Thoracic aorta (tissue), 2 donors: ENCODE measurements at places on chromosomes 5 and 9. TPM values are rescaled to one million over a fixed set of nuclear protein-coding genes. Genes with fewer than 3 reads are reported as not detected.

PKD2L2 gene
- not detected for total RNA-seq

THBS4 gene
- total RNA-seq, result 13.5 TPM

TRIM36 gene
- total RNA-seq, result 4.6 TPM

DIAPH1 gene
- total RNA-seq, result 93.1 TPM

ACTBL2 gene
- not detected for total RNA-seq

GRCh38 chr5:115419846-115420585 is 123.6 kb upstream of the CCDC112 start:
- no peak for DNase-seq

DNA sequence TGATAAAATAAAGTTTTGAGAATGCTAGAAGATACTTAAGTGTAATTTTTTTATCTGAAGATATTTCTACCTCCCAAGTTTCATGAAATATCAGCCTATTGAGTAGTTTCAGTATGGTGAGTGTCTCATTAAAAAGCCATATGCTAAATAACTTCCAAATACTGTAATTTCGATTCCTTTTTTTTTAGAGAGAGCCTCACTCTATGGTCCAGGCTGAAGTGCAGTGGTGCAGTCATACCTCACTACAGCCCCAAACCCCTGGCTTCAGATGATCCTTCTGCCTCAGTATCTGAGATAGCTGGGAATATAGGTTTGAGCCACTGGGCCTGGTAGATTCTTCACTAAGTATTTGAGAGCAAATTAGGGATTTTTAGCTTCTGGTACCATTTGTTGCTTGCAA is 24.5 kb downstream of the CDC42SE2 start:
- DNase-seq, result no peak

- DNase-seq, result no peak
These were observed 26.9 kb downstream of the ROR2 start for GRCh38 chr9:91923145-91923544.

GRCh38 chr9:91359083-91359482 is 2.6 kb downstream of the AUH start:
- DNase-seq, result no peak

DNA sequence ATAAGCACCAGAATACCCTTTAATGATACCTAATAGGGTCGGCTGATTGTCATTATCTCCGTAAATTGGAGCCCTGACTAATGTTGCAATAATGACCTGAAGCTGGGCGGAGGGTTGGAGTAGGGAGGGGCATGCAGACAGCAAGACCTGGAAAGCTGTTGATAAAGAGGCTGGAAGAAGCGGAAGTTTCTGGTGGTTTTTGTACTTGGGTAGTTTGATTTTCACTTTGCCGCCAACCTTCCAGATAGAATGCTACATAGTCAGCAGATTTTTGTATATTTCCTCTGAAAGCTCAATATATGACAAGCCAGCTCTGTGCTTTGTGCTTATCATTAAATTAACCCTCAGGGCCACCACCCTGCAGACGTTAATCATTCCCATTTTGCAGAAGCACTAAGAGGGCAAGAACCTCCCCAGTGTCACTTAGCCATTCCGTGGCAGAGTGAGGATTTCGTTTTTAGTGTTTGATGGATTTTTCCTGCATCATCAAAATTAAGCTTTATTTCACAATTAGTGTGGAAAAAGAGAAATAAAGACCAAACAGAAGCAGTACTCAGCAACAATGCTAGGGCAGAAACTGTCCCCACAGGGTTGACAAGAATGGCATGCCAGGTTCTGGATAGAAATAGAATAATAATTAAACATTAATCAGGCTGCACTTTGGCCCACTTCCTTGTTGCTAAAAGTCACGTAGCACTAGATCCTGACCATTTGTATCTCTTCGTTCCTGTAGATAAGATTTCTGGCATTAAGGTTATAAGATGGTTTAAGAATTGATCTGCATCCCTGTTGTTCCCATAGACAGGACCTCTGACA is 34.7 kb downstream of the DIRAS2 start:
- no peak for DNase-seq

GRCh38 chr5:94890907-94891306 is 272.4 kb downstream of the SLF1 start:
- DNase-seq, result no peak

DNA sequence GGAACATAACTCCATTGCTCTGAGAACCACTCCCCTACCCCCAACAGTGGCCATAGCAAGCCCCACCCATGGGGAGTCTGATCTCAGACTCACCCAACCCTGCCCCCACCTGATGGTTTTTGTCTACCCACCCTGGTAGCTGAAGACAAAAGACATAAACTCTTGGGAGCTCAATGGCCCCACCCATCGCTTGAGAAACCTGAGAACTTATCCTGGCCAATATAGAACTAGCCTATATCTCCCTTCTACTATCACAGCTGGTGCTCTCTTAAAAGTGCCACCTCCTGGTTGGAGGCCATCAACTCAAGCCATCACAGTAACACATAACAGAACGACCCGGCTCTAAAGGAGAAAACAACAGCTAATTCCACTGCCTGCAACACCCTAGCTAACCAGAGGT is 47.9 kb upstream of the SNAPC3 start:
- no peak for DNase-seq

DNA sequence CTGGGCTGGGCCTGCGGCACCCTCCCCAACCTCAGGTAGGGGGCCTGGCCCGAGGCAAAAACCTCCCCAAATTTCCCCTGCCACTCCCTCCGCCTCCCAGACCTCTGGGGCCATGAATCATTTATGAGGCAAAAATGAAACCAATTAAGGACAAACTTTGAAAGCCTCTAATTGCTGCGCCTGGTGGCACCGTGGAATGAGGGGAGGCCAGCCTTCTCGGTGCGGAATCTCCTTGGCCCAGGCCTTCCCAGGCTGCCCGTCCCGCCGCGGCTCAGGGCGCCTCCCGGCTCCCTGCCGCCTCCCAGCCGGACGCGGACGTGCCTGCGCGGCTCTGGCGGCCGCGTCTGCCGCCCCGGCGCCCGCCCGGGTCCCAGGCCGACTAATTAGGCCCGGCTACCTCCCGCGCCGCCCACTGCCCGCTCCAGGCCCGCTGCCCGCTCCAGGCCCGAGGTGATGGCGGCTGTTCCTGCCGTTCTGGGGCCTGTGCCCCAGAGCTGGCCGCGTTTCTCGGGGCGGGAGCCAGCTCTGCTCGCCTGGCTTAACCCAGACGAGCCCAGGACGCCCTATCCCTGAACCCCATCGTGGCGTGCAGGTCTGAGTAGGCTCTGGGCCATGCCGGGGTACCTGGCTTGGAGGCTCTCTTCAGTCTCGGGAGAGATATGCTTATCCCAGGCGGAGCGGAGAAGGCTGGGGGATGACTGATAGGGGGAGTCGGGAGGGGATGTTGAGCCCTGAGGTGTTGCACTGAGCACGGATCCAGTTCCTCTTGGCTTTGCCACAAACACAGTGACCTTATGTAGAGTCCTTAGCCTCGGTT is 20.1 kb downstream of the CXXC5 start:
- DNase-seq, result no peak

DNA sequence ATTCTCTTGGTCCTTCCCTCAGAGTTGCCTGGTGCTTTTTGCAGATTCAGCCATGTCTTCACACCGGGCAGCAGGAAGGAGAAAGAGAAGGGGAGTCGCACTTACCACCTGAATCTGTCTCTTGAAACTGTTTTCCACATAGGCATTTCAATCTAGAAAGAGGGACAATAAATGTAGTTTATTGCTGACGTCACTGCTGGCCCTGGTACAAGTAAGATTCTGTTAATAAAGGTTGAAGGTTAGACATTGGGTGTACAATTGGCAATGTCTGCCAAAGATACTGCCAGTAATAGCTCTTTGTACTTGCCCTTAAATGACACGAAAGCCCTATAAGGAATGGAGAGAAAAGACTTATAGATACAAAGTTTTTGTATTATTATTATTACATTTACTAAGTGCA is 72.8 kb downstream of the MEGF10 start:
- no peak for DNase-seq

- DNase-seq, result no peak
These were observed 899 bp upstream of the SHC3 start for GRCh38 chr9:89179540-89179894.
